ENCODE measurements at places on chromosomes 2 and 18.
A peak's percentile ranks its signal among the peaks of the same experiment; 100 is the strongest.

DNA sequence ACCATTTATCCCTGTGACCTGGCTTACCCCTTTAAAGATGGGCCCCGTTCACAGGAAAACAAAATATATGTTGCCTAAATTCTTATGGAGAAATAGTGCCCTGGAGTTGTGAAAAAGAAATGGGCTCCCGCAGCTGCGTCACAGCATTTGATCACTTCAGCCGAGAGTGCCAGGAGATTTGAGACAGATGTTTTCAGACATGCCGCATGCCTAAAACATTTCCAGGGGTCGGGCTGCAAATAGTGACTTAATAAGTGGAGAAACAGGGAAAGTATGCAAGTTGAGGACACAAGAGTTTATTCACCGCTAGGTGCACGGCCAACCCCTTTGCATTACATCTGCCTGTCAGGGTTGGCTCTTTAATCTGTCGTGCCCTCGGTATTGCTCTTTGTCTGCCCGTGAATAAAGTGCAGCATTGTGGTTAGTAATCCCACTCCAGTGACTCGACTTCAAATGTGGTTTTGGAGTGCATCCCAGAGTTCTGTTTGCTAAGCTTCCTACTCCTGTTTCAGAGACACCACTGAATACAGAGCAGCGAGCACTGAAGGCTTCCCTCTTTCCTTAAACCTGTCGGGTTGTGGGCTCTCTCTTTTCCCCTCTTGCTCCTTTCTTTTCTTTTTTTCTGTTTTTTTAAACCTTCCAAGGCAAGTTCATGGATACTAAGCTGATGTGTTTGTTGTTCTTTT is 187.5 kb downstream of the LTBP1 start:
- DNase-seq, result peak; percentile 96

- no peak for DNase-seq
Measured at GRCh38 chr2:44168681-44169154, at the start of gene PPM1B. Gene PPM1B (plus strand): TSS chr2:44168875. CDS start chr2:44201200, 32,325 bp downstream.

GRCh38 chr2:70671092-70671675 is 96.8 kb downstream of the ADD2 start:
- DNase-seq, result no peak

- DNase-seq, result peak; percentile 42
Measured at GRCh38 chr18:43277164-43277600, at the start of gene SYT4. Gene SYT4 (minus strand): TSS chr18:43277490. CDS start chr18:43277281, 209 bp downstream.

DNA sequence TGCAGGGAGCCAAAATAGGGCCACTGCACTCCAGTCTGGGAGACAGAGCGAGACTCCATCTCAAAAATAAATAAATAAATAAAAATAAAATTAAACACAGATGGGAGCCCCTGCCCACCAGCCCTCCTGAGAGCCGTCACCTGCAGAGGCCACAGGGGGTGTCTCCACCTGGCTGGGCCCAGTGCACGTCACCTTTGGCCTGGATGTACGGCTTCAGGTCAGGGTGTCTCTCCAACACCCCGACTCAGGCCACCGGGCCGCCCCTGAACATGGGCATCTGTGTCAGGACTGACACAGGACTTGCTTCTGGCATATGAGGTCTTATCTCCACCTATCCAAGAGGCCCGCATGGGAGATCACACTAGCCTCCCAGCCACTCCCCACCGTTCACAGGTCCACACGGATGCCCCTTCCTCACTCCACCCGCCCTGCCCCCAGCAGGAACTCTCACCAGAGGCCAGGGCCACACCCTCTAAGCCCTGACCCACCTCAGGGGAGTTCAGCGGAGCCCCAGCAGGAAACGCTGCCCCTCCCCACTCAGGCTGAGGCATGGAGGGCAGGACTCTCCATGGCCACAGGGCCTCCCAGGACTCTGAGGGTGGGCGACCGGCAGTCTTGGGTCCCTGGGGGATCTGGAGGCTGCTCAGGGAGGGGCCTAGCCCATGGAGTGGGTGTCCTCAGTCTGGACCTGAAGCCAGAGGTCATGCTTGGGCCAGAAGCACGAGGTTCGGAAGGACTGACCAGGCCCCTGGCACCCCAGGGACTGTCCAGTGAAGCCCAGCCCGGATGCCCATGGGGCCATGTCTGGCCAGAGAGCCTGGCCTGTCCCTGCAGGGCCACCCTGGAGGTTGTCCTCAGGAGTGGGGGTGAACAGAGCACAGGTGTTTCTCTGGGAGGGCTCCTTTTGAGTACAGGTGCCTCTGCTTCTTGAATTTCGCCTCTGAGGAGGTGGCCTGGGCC is 1.6 kb upstream of the CROCC2 start:
- no peak for DNase-seq

DNA sequence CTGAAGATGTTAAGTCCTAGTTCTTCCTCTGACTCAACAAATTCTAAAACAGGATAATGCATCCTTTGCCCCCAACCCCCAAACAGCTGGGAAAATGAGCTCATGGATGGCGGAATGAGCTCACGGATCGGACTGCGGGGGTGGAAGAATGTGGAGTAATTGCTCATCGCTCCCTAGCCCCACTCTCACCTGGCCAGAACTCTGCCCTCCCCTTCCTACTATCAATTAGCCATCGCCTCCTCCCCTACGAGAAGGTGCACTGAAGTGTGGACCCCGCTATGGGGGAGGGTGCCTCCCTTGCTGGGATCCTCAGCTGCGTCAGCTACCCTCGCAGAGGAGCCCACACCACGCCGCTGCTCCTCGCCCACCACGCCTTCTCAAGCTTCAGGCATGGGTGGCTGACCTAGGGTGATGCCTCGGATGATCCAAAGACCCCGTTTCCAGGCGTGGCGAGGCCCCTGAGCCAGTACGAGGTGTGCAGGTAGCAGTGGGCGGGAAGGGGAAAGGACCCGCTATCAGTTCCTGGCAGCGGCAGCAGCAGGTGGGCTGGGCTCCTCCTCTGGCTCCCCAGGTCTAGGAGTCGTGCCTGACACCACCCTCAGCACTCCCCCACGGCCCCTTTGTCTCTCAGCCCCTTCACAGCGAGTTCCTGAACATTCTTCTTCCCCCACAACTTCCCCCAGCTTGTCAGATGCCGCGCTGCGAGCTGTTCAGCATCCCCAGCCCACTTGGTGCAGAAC is 82.1 kb upstream of the POMC start:
- DNase-seq, result peak; percentile 11

DNA sequence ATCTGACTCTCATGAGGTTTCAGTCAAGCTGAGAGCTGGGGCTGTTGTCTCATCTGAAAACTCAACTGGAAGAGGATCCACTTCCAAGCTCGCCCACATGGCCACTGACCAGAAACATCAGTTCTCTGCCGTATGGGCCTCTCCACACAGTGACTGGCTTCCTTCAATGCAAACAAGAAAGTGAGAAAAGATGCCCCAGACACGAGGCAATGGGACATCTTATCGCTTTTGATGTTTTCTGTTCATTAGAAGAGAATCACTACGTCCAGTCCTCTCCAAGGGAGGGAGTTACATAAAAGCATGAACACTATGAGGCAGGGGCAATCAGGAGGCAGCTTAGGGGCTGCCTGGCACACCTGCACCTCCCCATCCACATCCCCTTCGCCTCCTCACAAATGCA is 307.1 kb upstream of the EPAS1 start:
- no peak for DNase-seq

DNA sequence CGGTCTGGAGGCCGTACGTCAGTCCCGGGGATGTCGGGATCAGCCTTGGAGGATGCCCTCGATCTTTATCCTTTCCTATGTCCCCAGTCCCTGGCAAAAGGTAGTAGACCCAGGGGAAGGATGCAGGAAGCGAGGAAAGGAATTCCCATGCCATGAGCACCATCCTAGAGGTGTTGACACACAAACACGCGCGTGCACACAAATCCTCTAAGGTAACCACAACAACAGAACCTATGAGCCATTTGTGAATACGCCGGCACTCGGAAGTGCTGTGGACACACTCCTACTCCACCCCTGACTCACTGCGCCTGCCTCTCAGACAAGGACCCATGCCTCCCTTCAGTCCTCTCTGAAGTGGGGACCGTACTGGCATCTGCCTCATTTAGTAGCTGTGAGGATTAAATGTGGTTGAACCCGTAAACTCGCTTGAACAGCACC is 11.3 kb upstream of the MLPH start:
- DNase-seq, result peak; percentile 74

- DNase-seq, result no peak
Measured at GRCh38 chr2:11292464-11293255, 51.8 kb downstream of the ROCK2 start.

GRCh38 chr18:27188309-27188708 is 3.2 kb upstream of the CHST9 start:
- DNase-seq, result no peak

- no peak for DNase-seq
Measured at GRCh38 chr2:120418174-120418787, 72.3 kb downstream of the INHBB start.

- DNase-seq, result no peak
Measured at GRCh38 chr18:13232086-13232917, 13.7 kb downstream of the LDLRAD4 start.

DNA sequence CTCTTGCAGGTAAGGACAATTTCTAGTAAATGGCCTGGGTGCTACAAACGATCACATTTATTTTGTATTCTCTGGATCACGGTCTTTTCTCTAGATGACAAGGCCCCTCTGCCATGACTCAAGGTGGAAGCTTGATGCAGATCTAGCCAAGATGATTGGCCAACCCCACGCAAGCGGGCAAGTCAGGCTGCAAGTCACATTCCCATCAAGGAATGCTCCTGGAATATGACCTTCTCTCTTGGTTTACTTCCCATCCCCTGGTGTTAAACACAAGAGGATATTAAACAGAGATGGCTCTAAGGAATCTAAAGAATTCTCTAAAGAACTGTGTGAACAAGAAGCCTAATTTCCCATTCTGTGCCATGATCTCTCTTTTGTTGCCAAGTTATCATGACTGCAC is 97.3 kb upstream of the SERPINE2 start:
- DNase-seq, result no peak

DNA sequence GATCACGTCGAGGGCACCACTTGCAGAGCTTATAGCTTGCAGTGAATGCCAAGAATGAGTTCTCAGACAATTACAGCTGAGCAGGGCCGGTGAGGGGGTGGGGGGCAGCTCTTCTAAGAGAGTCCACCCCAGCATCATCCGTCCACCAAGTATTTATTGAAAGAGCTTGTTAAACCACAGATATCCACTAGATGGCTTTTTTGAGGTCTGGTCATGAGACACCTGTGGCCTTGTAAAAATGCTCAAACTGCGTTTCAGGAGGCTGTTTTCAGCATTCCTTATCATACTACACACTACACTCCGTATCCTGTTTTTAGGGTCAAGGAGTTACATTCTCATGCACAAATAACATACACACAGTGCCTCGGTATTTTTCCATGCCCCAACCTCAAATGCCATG is 51.5 kb downstream of the DNAJC10 start:
- DNase-seq, result peak; percentile 19

- DNase-seq, result peak; percentile 84
Measured at GRCh38 chr18:3266062-3266608, 4.2 kb downstream of the MYL12B start.

DNA sequence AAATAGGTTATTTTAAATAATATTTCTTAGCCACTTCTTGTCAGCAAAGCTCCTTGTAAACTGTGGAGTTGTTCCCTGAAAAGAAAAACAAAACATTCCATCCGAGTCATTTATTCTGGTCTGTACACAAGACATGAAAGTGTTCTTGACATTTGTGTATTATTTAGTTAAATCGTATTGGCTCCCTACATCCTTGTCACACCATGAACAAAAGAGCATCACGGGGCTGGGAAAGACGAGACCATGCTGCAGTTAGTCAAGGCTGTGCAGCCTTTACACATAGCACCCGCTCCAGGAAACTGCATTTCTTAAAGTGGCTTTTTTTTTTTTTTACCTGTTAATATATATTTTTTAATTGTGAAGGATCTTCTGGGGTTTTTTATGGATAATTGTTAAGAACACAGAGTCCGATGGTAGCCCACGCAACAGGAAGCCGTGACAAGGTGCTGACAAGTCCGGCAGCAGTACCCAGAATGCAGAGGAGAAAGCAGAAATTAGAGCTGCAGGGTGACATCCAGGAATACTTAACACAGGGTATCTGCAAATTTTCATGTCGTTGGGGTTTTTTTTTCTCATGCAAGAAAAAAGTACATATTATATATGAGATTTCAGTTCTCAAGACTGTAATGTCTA is 588.4 kb downstream of the ARHGAP15 start:
- no peak for DNase-seq

DNA sequence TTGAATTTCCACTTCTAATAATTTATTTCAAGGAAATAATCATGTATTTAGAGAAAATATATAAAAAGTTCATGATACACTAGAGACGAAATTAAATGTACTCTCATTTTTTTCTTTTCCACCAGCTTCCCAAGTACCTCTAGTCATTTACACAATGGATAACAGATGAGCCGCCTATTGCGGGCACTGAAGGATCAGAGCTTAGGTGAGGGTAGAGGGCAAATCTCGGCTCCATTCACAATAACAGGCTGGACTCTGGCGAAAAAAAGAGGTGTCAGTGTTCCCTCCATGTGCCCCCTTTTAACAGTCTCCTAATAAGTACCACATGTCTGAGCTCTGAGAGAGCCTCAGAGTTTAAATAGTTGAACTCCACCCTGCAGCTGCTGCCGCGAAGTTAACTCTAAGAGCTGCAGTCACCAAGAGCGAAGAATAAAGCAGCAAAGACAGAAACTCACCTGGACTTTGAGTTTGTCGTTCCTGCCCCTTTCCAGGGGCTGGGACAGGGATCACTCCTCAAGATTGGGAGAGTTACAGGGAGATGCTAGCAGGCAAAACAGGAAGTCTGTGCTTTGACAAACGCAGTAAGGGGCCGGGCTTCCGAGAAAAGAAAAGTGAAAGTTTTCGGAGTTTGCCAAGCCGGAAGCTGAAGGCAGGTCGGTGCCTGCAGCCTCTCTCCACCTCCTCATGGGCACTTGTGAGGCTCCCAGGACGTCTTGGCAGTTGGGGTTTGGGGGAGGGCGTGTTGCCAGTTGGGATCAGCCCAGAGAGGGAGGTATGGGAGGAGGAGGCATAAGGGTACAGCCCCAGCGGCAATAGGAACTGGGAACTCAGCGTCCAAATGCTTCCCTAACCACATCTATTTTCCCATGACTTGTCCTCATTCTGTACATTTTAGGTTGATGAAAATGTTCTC is at the start of gene SP110:
Gene SP110, minus strand, starts transcription at position 566 of the 913 bp plus-strand sequence. CDS start 3,057 bp downstream, outside the sequence.
- DNase-seq, result peak; percentile 96

DNA sequence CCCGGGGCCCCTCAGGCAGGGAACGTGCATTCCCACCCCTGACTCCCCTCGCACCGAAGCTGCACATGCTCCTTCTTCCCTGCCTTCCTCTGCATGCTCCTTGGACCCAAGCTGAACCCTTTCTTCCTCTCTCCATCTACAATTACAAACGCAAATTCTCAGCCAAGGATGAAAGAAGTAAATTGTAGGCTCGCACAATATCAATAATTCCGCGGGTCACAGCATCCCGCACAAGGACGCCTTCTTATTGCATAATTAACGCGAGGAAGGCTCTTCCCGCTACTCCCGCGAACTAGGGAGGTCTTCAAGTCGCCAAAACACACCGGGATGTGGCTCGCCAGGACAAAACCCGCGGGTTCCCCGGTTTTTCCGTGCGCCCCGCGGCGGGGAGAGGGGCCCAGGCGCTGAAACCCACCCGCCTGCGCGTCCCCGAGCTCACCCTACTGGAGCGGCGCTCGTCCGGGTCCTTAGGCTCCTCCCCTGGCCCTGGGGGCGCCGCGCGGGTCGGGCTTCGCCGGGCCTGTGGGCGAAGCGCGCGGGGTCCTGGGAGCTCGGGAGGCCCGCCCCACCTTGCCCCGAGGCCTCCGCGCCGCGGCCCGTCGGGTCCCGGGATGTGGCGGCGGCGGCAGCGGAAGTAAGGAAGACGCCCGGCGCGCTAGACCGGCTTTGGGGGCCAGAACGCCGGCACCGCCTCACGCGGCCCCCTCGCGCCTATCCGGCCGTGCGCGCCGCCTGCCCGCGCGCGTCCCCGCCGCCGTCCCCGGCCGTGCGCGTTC is at the start of gene CHST10:
Gene CHST10, minus strand, starts transcription at position 734 of the 776 bp plus-strand sequence. CDS start 10,993 bp downstream, outside the sequence.
- DNase-seq, result peak; percentile 21

GRCh38 chr2:25885933-25886332 is 7.6 kb upstream of the ASXL2 start:
- peak; percentile 68 for DNase-seq
